Amniotic stem cell (primary cell): ENCODE measurements at places on chromosomes 16 and 17.

- DNase-seq = peak; percentile 12
Observed at GRCh38 chr17:48618256-48618896, 3.3 kb upstream of the HOXB8 start.

DNA sequence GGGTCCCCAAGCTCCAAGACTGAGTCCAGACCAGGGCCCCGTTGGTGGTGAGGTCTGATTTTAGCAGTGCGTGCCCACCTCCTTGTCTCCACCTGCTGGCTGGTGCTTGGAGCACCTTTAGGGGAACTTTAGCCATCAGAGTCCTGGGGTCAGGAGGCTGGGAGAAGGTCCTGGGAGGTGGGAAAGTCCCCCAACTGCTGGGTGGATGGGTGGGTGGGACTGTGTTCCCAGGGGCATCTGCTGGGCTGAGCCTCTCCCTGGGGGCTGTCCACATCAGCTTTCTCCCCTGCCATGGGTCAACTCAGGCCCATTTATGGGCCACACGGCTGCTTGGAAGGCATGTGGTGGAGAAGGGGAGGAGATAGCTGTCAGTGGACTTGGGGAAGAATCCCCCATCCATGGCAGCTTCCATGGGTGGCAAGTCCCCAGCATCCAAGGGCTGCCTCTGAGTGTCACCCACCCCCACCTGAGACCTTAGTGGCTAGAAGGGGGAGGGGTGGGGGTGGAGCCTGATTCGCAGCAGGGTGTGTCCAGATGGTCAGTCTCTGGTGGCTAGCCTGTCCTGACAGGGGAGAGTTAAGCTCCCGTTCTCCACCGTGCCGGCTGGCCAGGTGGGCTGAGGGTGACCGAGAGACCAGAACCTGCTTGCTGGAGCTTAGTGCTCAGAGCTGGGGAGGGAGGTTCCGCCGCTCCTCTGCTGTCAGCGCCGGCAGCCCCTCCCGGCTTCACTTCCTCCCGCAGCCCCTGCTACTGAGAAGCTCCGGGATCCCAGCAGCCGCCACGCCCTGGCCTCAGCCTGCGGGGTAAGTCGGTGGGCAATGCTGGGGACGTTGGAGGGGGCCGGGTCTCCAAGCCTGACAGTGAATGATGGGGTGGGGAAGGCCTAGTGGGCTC lies at the start of gene TRPV2:
Gene TRPV2, plus strand, starts transcription at position 541 of the 894 bp plus-strand sequence. CDS start 2,098 bp downstream, outside the sequence.
- DNase-seq = no peak

DNA sequence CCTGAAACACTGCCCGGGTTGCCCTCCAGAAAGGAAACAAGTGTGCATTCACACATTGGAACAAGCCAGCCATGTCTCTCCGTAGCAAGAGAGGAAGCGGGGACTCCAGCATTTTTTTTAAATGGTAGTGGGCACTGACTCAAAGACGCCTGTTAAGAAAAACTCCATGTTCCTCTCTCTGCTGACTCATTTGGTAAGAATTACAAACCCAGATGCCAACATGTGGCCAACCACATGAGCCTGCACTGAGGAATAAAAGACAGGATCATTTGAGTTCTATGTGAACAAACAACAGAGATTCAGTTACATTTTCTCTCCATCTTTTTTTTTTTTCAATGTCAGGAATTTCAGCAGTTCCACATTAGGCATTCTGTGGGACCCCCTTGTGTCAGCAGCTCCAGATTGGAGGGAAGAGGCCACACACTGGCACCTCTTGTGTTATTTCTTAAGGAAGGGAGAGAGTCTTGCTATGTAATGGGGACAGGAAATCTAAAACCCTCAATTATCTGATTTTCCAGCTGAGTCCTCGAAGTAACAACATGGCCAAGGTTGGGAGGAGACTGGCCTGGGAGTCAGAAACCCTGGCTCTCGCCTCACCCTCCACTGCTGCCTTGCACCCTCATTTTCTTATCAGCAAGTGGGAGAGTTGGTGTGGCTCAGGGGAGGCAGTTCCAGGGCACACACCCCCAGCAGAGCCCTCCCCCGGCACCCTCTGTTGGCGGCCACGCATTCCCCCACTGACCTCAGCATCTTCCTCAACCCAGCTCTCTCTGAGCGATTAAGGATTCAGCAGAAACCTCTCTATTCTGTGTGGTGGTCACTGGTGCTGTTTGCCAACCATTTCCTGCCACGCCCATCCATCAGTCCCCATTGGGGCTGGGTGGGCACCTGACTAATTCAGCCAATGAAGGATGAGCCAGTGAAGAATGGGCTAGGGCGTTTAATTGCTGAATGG lies 173.0 kb downstream of the FOXL1 start:
- peak; percentile 66 for DNase-seq

DNA sequence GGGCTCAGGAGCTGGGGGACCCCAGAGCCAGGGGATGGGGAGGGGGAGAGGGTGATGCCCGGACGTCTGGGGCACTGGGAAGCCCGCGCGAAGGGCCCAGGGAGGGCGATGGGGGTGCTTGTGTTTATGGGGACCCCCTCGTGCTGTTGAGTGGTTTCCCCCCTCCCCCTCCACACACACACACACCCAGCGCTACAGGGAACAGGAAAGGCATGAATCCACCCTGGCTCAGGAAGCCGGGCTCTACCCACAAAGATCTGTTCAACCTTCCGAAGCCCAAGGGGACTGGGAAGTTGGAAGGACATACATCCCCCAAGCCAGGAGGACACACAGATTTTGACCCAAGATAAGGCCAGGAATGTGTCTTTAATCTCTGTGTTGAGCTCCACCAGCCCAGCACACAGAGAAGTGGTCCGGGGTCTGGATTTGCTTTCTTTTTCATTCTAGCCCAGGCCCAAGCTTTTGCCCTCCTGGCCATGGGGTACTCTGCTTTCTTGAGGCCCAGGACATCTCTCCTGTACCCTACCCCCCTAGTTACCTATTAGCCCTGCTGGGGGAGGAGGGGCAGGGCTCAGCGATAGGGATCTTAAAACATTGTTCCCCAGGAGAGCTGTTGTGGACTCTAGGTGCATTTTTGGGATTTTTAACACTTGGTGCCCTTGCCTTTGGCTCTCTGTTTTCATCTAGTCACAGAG lies 1.2 kb downstream of the UBALD2 start:
- no peak for DNase-seq

GRCh38 chr17:7561589-7562207 lies at the start of gene SENP3:
Gene SENP3 (plus strand): TSS chr17:7561919. CDS start chr17:7563077, 1,158 bp downstream.
- peak; percentile 79 for DNase-seq

DNA sequence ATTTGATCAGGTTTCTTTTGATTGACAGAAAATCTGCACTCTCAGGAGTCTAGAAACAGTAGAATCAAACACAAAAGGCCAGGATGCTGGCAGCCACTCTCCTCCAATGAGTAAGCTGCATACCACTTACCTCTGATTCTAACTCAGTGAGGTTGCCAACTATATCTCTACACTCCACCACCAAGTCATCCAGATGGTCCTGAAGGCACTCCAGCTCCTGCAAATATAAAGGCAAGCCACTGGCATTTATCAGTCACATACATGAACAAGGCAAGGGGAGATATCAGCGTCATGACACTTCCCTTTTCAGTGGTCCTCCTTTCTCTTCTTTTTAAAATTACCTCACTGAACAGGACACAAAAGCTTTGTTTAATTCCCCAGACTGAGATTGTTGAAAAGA lies 53.1 kb upstream of the CLEC18B start:
- no peak for DNase-seq

GRCh38 chr16:3150346-3151218 lies 15.8 kb downstream of the ZNF213 start:
- DNase-seq = peak; percentile 90

- DNase-seq = no peak
Observed at GRCh38 chr17:17480593-17481148, 3.9 kb downstream of the MED9 start.

- peak; percentile 9 for DNase-seq
Observed at GRCh38 chr16:58198022-58198683, at the start of gene CSNK2A2. Gene CSNK2A2 (minus strand): TSS chr16:58198106. CDS start chr16:58197736, 370 bp downstream.

DNA sequence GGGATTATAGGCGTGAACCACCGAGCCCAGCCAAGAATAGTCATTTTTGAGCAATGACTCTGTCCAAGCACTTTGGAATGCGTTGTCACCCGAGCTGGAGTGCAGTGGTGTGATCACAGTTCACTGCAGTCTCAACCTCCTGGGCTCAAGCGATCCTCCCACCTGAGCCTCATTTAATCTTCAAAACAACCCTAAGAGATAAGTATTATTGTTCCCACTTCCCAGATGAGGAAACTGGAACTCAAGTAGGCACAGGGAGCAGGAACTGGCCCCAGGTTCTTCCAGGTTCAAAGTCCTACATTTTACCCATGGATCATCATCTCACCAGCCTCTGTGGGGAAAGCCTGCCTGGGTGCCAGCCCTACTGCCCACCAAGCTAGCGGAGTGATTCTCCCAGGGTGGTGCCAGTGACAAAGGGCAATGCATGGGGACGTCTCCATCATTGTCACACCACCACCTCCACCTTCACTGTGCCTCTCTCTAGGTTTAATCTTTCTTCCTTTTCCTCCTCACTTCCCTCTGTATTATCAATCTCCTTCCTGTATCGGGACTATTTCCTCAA lies 11.3 kb upstream of the RNF157 start:
- no peak for DNase-seq

DNA sequence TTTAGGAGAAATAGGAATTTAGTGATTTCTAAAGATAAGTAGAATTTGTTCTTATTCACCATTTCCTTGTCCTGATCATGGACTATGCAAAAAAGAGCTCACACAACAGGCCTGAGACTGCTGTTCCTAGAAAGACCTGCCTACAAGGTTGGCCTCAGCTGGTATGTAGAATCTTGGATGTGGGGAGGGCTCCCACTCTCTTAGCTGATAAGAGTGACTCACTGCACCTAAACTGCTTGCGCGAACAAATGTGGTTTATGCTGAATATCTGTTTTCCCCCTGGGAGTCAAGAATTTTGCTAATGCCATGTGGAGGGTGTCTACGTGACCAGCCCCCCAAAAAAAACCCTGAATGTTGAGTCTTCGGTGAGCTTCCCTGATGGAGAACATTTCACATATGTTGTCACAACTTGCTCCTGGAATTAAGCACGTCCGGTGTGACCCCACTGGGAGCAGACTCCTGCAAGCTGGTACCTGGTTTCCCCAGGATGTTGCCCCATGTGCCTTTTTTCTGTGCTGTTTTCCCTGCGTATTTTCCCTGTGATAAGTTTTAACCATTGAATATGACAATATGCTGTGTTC lies 68.8 kb upstream of the HSBP1 start:
- DNase-seq = no peak

DNA sequence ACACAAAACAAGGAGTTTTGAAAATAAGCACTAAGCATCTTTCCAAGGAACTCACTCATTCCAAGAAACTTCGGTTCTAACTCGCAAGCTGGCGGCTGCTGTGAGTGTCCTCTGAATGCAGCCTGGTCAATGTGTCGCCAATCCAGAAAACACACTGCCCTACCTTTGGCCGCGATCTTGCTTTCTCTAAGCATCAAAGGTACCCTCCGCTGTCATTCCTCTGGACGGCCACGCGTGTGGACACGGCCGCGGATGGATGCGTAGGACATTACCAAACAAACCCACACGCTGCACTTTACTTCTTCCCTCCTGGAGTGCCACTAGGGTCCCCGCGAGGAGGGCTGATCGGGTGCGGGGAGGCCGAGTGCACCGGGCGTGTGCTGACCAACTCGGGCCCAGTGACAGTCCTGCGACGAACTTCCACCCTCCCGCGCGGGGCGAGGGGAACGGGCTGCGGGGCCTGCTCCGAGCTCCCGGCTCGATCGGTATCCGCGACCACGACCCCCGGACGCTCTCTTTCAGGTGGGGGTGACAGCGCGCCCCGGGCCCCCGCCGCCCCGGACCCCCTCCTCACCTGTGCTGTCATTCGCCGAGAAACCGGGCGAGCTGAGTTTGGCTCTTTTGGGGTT lies 1.1 kb downstream of the CREBBP start:
- DNase-seq = no peak

DNA sequence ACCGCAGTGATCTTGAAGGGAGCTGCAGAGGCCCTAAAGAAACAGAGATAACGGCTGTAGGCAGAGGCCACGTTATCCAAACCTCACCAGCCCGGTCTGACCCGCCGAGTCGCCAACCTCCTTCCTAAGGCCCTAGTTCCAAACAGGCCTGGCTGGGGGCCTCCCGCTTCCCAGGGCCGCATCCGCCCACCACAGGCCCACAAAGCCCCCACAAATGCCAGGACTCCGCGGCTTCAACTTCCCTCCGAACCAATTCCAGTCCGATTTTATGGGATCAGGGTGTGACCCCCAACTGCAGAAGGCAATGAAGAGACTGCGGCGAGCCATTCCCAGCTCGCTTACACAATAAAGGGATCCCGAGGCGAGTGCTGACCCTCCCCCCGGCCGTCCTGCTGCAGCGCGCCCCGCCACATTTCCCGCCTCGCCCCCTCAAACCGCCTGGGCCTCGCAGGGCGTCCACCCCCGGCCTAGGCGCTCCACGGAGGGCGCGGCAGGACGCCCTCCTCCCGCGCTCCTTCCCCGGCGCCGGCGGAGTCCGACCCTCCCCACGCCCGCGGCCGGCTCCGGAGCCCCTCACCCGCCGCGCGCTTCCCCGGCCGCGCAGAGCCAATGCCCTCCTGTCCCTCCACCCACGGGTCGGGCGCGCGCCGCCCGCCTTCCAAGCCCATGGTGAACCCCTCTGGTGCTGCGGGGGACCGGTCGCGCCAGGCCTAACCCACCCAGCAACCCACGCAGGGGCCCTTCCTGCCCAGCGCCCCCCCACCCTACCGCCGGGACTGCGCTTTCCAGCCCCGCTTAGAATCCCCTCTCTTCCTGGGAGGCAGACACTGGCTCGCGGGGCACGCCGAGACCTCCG lies 926 bp downstream of the MYH10 start:
- no peak for DNase-seq

- DNase-seq = no peak
Observed at GRCh38 chr16:46748775-46749705, 896 bp upstream of the MYLK3 start.

DNA sequence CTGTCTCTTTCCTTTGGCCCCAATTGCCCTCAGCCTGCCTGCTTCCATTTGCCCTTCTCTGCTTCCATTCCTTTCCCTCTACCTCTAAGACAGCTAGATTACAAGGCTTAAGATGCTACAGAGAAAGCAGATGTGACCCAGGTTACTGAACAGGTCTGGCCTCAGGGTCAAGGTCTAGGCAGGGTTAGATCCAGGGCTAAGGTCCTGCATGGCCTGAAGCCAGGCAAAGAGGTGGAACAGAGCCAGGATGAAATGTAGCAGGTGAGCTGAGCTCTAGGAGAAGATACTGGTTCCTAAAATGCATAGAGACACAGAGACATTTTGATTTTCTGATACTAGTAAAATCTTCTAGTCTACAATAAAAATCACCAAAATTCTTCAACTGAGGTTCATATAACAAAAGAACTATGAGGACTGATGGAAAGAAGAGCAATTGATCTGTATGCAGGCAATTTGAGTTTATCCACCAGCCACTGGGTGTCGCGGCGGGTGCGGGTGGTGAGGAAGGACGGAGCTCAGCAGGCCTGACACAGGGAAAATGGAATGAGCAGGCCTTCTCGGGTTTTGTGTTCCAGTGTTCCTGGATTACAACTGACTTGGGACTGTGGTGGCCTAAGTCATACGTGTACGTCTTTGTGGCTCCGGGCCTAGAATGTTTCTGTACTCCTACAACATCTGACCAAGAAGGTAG lies 95.9 kb downstream of the MYH10 start:
- DNase-seq = no peak
